ENCODE measurements at places on chromosomes 13 and 19.

GRCh38 chr19:27794494-27795042 is 1418.4 kb downstream of the UQCRFS1 start:
- no peak for DNase-seq

GRCh38 chr13:73937441-73937840 is 196.8 kb downstream of the KLF12 start:
- no peak for DNase-seq

DNA sequence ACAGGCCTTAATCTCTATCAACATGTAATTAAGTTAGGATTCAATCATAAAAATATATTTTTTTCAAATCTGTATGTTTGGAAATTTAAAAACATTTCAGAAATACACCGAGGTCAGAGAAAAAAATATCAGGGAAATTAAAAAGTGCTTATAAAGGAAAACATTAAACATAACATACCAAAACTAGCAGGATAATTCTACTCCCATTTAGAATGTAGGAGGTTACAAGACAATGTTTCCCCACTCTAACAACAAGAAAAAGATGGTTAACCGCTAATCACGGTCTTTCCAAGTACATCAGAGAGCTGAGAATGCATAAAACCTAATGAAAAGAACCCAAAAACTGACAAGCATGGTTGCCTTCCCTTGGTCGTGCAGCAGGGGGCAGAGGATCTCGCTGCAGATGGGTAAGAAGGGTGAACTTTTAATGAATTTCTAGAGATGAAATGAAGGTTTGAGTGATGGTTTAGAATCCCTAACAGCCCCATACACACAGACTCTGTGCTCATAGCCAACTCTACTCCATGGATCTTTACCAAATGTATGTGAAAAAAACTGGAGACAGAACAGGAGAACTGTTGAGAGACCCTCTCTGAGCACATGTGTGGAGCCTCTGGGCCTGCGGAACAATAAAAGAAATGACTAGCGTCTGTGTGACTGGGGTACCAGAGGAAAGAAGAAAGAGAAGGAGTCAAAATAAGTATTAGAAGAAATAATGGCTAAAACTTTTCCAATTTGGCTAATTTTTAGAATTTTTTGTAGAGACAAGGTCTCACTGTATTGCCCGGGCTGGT is 51.3 kb upstream of the LSM14A start:
- no peak for DNase-seq

GRCh38 chr13:29507356-29507755 is 88.1 kb downstream of the SLC7A1 start:
- no peak for DNase-seq

DNA sequence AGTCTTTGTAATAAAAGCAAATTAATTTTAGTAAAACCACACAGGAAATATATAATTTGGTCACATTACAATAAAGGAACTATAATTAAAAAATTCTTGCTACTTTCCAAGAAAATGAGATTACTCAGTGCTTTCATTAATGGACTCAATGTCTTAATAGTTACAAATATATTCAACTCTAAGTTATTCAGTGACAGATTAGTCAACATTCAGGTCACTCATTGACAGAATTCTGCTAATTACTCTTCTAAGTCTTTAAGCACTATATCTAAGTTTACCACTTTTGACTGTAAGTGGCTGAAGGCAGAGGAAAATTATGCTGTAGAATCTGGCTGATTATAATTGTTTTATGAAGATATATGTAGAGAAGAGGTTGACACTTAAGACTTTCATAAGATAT is 1365.0 kb downstream of the EFNB2 start:
- no peak for DNase-seq

- no peak for DNase-seq
Measured at GRCh38 chr19:55646889-55647731, 902 bp upstream of the CCDC106 start.

DNA sequence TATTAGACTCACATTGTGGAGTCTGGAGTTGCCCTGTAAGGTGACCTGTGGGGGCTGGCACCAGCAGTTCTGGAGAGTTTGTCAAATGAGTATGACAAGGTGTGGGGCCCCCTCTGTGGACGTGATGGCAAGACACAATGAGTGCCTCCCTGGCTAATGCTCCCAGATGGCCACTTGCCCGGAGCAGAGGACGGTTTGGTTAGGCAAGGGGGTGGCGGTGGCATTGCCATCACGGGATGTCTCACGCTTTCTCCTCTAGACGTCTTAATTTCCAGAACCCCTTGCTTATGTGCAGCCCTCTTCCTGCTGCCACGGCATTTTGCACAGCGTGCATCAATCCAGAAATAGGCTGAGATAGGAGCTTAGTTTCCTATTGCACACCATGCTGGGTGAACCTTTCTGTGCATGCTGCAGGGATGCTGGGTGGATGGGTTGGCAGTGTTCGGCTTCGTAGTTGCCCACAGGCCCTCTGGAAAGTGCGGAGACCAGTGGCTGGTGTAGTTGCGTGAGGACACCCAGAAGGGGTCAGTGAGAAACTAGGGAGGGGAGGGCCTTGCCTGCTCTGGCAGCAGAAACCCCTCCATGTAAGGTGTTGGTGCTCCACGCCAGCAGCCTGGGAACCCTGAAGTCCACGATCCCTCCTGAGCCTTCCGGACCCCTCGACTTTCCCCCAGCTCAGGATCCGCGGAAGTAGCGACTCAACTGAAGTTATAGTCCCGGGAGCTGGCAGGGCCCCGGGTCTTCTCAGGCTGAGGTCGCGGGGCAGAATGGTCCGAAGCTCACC is 18.1 kb upstream of the LRP3 start:
- DNase-seq: peak; percentile 40

GRCh38 chr13:48297131-48297786 is 6.3 kb upstream of the RB1 start:
- DNase-seq: no peak

GRCh38 chr13:95204231-95204765 is 97.0 kb downstream of the ABCC4 start:
- no peak for DNase-seq

- DNase-seq: no peak
Measured at GRCh38 chr19:18790566-18791314, at the start of gene COMP. Gene COMP (minus strand): TSS chr19:18791305. CDS start chr19:18791269, 36 bp downstream.

- DNase-seq: no peak
Measured at GRCh38 chr13:95620030-95620824, 24.3 kb downstream of the DZIP1 start.

- no peak for DNase-seq
Measured at GRCh38 chr19:18225702-18226468, at the start of gene PDE4C. Gene PDE4C (minus strand): TSS chr19:18226438. CDS start chr19:18226415, 23 bp downstream.

- DNase-seq: no peak
Measured at GRCh38 chr19:44820648-44821609, 12.0 kb downstream of the BCAM start.

DNA sequence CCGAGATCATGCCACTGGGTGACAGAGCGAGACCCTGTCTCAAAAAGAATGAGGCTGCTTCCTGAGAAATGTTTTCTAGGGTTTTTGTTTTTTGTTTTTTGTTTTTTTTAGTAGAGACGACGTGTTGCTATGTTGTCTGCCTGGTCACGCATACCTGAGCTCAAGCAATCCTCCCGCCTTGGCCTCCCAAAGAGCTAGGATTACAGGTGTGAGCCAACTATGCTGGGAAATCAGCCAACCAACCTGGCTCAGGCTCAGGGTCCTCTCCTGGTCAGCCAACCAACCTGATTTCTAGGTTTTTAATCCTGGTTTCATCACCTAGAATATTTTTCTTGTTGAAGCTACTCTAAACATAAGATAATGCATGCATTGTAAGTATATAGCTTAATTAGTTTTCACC is 7.8 kb downstream of the DHX34 start:
- no peak for DNase-seq

DNA sequence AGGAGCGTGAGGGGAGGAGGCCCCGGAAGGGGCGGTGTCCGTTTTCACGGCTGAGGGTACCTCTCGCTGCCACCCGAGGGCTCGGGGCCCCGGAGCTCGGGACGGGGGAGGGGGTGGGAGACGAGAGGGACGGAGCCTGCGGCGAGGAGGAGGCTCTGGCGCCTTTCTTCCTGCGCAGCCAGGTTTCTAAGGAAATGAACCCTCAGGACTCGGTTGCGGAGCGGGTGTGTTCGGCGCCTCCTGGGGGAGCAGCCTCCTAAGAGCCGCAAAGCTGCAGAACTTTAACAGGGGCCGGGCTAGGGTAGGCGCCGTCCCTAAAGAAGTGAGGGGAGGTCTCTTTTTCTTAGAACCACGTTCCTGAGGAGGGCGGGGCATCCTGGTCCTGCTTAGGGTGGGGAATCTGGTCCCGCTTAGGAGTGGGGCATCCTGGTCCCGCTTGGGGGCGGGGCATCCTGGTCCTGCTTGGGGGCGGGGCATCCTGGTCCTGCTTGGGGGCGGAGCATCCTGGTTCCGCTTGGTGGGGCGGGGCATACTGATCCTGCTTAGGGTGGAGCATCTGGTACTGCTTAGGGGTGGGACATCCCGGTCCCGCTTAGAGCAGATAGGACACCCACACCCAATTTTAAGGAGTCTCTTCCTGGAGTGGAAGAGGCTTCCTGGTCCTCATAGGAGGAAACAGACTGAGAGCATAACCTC is 6.2 kb downstream of the SYT5 start:
- DNase-seq: no peak

DNA sequence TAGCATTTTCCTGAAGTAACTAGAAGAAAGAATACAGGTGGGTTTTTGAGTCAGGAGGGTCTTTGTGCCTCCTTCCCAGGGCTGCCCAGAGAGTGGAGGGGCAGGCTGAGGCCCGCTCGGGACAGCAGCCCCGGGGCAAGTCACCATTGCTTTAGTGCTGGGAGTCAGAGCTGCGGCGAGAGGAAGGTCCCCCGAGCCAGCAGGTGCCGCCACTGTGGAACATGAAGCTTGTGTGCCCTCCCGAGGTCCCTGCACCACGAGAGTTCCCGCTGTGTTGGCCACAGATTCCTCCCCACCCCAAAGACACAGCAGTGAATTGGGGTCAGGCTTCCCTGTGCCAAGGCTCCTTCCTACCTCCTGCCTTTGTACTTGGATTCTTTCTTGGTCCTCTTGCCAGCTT is 50.9 kb upstream of the TEX29 start:
- no peak for DNase-seq

GRCh38 chr13:67281466-67281865 is 51.3 kb upstream of the PCDH9 start:
- no peak for DNase-seq

GRCh38 chr13:65985612-65986011 is 1244.5 kb downstream of the PCDH9 start:
- DNase-seq: no peak

DNA sequence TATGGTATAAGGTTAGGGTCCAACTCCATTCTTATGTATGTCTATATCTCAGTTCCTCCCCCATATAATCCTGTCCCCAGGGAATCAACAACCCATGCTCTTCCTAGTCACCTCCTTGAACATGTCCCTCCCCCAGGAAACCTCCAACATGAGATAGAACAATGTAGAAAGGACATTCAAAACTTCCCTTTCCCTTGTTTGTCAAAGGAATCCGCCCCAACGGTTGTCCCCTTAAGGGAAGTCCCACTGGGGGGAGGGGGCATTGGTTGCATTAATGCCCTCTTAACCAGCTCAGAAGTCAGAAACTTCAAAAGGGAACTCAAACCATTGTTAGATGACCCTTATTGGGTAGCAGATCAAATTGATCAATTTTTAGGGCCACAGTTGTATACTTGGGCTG is 6.8 kb upstream of the ZNF561 start:
- no peak for DNase-seq

- DNase-seq: no peak
Measured at GRCh38 chr13:39037410-39037879, 444 bp downstream of the PROSER1 start.

DNA sequence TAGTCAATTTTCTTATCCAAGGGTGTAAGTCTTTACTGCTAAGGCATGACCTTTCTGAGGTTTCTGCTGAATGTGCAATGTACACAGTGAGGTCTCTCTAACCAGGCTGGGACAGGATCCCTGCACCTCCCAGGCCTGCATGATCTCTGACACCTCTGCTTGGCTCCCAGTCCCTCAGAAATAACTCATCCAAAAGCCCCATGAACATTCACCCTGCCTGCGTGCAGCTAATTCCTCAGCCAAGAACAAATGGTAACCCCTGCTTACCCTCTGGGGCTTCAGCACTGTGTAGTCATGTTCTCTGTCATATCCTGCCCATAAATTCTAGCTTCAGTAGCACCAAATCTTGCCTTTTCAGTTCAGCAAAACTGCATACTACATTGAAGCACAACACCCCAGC is 1146.3 kb upstream of the MIR17HG start:
- no peak for DNase-seq

DNA sequence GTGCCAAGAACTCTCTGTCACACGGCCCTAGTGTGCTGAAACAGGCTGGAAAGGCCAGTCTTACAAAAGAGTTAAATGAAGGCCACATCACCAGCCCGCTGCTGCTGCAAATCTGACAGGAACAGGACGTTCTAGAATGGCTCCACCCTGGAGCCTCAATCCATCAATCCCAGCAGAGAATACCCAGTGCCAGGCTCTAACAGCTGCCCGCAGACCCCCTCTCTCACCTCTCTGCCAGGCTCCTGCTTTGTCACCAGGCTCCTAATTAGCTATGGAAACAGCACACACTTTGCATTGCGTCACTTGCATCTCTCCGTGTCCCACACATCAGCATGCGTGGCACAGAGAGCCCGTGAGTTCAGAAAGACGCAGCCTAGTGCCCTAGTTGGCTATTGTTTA is 314.1 kb downstream of the FOXO1 start:
- no peak for DNase-seq

DNA sequence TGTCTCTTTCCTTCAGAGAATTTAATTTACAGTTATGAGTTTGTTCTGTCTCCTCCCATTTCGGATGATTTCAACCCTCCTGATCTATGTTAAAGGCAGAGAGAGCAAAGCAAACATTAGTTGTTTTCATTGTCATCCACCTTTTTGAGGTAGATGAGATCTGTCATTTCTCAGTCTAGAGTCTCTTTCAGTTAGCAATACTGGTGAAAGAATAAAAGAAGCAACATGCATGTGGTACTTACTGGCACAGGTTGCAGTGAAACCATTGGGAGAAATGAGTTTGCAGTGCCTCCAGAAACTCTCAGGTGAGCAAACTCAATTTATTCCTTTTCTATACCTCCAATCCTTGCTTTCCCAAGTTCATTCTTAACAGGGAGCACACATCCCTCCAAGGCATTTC is 99.4 kb downstream of the RBM26 start:
- no peak for DNase-seq

DNA sequence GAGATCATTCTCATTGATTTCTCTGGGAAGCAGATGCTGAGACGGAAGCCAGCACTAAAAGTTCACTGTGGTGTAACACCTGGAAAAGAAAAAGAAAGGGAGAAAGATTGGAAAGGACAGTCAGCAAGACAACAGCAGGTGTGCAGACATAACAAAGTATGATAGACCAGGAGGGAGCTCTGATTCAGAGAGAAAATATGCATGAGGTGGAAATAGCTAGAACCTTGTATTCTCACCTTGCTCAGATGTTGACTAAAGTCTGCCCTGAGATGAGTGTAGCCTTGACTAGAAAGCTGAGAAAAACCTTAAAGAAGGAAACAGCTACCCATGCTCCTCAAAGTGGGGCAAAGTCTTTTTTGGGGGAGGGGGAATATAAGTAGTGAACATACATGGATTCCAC is 1711.8 kb downstream of the EFNB2 start:
- DNase-seq: no peak

DNA sequence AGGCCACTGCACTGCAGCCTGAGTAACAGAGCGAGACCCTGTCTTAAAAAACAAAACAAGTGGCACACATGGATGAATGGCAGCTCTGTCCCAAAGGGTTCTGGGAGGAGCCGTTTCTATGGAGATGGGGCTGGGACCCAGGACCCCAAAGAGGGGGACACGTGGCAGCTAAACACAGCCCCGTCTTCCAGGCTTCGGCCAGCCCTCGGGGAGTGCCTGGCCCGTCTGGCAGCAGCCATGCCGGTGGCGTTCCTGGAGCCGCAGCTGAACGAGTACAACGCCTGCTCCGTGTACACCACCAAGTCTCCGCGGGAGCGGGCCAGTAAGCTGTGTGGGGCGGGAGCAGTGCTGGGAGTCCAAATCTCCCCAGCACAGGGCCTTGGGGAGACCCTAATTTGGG is 82.4 kb downstream of the RYR1 start:
- no peak for DNase-seq

Measured in esophagus squamous epithelium (tissue), 5 donors.